ENCODE measurements at places on chromosomes 7 and 10.

GRCh38 chr7:155586843-155587440 is 40.6 kb upstream of the CNPY1 start:
- no peak for DNase-seq

GRCh38 chr10:100327718-100328009 is 2.4 kb downstream of the PKD2L1 start:
- DNase-seq = no peak

DNA sequence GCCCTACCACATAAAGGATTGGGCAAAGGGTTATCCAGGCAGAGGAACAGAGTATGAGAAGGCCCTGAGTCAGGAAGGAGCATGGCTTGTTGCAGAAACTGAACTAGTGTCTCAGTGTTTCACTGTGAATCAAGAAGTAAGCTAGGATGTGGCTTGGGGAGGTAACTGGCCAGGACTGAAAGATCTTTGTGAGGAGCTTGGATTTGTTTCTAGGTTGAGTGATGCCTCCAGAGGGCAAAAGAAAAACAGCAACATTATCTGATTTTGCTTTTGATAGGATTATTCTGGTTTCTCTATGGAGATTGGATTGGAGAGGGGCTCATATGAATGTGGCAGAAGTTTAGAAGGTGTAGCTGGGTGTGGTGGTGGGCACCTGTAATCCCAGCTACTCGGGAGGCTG is 137.9 kb upstream of the HDAC9 start:
- DNase-seq = no peak

DNA sequence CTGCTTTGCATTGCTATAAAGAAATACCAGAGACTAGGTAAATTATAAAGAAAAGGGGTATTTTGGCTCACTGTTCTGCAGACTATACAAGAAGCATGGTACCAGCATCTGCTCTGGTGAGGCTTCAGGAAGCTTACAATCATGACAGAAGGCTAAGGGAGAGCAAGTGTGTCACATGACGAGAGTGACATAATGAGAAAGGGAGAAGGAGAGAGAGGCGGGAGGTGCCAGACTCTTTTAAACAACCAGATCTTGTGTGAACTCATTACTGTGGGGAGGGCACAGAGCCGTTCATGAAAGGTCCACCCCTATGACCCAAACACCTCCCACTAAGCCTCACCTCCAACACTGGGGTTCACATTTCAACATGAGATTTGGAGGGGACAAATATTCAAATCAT is 59.0 kb upstream of the WNT16 start:
- DNase-seq = no peak

DNA sequence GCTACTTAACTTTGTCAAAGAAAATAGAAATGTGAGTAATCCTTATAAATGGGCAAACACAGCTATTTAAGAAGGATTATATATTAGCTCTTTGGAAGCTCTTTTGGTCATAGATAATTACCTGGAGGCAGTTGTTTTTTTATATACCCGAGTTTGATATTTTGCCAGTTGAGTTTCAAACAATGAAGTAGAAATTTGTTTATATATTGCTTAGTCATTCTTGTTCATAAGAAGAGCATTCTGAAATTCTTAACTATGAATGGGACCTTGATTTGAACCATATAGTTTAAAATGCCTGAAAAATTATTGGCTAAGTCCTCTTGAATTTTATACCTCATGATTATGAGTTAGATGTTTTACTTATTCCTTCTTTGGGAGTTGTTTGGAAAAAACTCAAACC is 36.4 kb downstream of the MINPP1 start:
- DNase-seq = no peak

GRCh38 chr7:110590415-110590814 is 500.5 kb upstream of the LRRN3 start:
- DNase-seq = no peak

DNA sequence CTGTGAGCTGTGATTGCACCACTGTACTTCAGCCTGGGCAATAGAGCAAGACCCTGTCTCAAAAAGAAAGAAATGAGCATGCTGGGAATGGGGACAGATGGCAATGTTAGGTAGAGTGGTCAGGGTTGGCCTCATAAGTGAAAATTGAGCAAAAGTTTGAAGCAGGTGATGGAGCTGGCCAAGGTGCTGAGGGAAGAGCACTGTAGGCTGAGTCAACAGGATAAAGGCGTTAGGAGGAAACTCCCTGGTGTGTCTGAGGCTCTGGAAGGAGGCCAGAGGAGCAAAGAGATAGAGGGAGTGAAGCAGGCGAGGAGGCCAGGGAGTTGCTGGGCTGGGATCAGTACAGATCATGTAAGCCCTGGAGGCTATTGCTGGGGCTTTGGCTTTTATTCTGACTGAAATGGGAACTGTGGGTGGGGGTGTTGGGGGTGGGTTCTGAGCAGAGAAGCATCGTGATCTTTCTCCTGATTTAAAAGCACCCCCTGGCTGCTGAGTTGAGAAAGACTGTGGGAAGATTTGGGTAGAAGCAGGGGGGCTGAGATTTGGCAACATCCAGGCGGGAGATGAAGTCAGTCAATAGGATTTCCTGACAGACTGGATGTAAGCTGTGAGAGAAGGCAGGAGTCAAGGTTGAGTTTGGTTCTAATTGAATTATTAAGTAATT is 52.5 kb upstream of the VKORC1L1 start:
- DNase-seq = no peak

DNA sequence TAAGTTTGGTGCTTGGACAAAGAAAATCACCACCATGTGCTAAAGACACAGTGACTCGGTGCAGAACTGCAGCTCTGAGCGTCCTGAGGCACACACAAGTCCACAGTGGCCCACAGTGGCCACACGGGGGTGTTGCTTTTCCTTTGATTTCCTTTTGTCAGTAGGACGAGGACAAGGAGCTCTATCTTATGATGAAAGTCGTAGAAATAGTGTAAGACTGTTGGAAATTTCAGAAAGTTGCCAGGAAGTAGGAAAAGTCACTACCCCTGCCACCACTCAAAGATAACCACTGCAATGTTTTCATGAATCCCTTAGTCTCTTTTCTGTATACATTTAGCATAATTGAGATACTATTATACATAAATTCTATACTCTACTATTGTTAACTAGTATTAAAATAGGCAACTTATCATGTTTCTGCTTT is 146.0 kb downstream of the TNS3 start:
- no peak for DNase-seq

GRCh38 chr7:17472939-17473338 is 174.5 kb downstream of the AHR start:
- no peak for DNase-seq

DNA sequence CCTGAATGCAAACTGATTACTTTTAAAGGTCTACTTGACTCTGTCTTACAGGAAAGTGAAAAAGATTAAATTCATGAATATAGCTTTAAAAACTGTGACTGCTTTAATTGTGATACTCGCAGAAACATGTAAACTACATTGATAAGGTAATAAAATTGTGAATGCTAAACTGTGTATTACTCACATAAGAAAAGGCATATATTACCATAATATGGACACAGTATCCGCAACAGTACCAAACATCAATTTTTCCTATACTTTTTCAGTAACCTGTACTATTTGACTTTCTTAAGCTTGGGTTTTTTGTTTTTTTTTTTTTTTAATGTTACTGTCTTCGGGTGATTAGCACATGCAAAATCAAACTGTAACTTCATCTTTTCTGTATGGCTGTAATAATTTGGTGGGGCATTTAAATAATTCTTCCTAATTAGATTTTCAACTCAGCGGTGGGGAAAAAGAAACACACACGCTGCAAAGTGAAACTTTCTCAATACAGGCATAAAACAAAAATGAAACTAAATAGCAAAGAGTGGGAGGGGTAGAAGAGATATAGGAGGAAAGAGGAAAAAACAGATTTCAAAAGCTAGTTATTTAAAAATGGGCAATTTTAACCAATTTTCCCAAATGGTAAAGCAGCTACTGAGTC is 23.2 kb downstream of the NT5C3A start:
- DNase-seq = no peak

DNA sequence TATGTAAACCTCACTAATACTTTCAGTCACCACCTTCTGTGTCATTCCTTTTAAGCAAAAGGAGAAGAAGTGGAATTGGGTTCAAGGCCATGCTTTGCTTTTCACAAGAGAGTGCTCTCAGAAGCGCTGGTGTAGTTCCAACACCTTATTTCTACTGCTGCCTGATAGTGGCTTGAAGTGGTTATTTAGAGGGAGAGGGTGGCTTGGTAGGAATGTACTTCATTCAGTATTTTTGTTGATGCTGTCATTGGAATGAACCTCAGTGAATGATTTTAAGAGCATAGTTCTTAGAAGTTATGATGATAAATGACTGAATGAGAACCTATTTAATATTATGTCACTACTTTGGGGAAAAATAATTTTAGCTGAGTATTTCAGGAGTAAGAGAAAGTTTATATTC is 396.7 kb downstream of the EXOC4 start:
- no peak for DNase-seq

DNA sequence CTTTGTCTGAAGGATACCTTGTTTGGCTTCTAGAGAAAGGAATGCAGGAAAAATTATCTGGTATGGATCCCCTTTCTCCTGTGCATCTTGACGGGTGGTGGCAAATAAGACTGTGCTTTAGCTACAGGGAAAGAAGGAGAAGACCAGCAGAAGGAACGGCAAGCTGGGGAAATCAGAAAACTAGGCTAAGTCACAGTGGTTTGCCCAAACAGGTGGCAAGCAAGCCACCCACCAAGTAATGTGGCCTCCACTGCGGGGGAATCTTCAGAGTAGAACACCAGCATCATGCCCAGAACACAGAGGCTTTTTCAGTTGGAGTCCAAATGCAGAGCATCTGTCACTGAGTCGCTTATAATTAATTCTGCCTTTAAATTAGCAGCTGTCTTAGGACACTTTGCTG is 282.8 kb downstream of the PHF14 start:
- DNase-seq = no peak

DNA sequence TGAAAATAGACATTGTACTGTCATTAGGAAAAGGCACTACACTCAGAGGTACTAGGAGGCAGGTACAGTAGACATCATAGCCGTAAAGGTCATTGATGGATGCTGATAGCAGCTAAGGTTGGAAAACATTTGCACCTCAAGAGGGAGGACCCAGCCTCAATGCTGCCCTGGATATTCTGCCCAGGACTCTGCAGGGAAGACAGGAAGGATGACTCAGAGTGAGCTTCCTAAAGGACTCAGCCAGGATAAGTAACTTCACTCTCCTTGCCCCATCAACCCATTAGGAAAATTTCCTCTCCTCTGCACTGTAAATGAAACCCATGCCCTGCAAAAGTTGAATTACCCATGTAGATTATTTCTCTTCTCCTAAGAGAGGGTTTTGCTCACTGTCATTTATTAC is 617.9 kb upstream of the MKI67 start:
- DNase-seq = no peak

DNA sequence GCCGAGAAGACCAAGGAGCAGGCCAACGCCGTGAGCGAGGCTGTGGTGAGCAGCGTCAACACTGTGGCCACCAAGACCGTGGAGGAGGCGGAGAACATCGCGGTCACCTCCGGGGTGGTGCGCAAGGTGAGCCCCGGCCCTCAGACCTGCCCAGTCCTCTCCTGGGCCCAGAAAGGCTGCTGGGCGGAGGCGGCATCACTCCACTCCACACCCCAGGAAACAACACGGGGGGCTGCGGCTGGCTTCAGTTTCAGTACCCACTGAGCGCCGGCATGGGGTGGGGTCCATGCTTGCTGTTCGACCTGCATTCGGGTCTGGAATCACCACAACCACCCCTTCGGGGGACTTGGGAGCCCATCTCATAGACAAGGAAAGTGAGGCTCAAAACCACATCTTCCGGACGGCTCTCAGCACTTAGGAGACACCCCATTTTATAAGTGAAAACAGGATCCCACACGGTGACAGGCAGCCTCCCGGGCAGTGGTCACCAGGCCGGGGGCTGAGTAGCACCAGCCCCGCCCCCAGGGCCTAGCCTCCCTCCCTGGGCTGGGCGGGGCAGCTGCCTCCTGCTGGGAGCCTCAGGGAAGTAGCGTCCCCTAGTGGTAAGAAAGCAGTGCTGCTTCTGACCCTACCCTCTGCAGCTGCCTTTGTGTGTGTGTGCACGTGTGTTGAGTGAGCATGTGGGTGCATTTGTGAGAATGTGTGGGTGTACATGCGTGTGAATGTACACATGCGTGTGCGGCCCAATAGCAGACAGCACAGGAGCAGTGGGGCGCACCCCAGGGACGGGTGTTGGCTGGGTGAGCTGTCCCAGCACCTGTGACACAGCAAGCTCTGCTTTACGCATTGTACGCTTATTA is 1.8 kb downstream of the SNCG start:
- no peak for DNase-seq

GRCh38 chr10:132920101-132920925 is 22.1 kb downstream of the CFAP46 start:
- no peak for DNase-seq

DNA sequence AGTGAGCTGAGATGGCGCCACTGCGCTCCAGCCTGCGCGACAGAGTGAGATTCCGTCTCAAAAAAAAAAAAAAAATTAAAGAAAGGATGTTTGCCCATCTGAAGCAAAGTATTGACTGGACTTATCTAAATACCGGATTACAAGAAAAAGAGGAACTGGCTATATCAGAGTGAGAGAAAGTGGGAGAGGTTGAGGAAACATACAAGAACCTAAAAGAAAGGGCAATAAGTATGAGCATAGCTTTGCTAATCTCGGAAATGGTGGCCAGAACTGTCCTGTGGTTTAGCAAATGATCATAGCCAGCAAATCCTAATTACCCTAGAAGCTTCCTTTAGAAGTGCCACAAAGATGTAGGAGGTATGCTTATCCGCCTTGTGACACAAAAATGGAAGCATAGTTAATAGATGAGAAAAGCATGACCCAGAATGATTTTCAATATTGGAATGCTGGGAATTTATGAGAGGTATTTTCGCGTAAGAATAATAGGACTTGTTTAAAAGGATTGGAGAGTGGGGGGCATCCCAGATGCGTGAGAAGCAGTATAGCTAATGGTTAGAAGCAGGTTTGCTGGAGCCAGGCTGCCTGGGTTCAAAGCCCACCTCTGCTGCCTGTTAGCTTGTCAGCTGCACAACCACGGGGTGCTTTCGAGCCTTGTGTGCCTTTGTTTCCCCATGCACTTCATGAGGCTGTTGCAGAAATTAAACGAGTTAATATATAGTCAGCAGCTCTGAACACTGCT is 1.2 kb upstream of the GTPBP4 start:
- DNase-seq = no peak

- DNase-seq = no peak
These were observed 40.4 kb downstream of the CREB5 start for GRCh38 chr7:28452681-28453080.

- no peak for DNase-seq
These were observed 474.2 kb downstream of the ADRA2A start for GRCh38 chr10:111551001-111551400.

- no peak for DNase-seq
These were observed 749.1 kb upstream of the LRRTM3 start for GRCh38 chr10:66176772-66177171.

DNA sequence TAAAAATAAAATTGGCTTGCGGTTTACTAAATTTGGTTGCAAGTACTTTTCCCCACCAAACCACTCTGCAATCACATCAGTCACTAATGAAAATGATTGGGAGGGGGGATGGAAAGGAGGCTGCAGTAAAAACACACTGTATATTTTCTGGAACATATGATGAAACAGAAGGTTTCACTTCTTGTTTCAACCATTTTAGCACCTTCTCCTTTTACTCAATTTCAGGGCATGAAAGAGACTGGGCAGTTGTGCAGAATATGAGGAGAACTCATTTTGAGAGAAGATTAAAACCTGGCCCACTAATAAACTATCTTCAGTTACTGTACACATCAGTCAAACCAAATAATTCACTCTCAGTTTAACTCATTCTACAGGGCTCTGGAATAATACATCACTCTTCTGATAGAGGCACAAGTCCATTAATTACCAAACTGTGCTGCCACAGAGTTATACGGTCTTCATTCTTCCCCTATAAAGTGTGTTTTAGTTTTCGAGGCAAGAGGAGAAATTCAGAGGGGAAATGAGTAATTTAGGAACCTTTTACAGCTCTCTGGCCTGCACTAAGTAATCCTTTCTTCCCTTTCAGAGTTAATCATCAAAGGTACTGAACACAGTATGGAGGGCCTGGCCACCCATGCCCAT is 25.5 kb downstream of the JAZF1 start:
- DNase-seq = no peak
